Right lung (tissue), 10 donors: ENCODE measurements at places on chromosomes 11 and 22. TPM values are rescaled to one million over a fixed set of nuclear protein-coding genes. Genes with fewer than 3 reads are reported as not detected.

KCNK4 gene
- polyA plus RNA-seq = not detected

OR52I1 gene
- polyA plus RNA-seq = 0.04 TPM

PAMR1 gene
- 9.6 TPM for polyA plus RNA-seq

PGR gene
- polyA plus RNA-seq = 3.4 TPM

ZPR1 gene
- polyA plus RNA-seq = 52.3 TPM

UPK3A gene
- not detected for polyA plus RNA-seq

MAPK8IP1 gene
- 4.4 TPM for polyA plus RNA-seq

GGTLC2 gene
- 0.21 TPM for polyA plus RNA-seq

PTGDR2 gene
- polyA plus RNA-seq = 0.28 TPM

FADS3 gene
- polyA plus RNA-seq = 8.4 TPM

BTBD18 gene
- polyA plus RNA-seq = 0.28 TPM
